ENCODE measurements at places on chromosomes 6 and 20.
A peak's percentile ranks its signal among the peaks of the same experiment; 100 is the strongest.

- H3K4me3 ChIP-seq = no peak overlapping the region
- DNase-seq = no peak
- no peak overlapping the region for H3K27ac ChIP-seq
- H3K27me3 ChIP-seq = no peaks in the 10 kb centered on the region
- H3K4me1 ChIP-seq = no peaks in the 10 kb centered on the region
These were observed 92.6 kb downstream of the THBS2 start for GRCh38 chr6:169160855-169161560.

DNA sequence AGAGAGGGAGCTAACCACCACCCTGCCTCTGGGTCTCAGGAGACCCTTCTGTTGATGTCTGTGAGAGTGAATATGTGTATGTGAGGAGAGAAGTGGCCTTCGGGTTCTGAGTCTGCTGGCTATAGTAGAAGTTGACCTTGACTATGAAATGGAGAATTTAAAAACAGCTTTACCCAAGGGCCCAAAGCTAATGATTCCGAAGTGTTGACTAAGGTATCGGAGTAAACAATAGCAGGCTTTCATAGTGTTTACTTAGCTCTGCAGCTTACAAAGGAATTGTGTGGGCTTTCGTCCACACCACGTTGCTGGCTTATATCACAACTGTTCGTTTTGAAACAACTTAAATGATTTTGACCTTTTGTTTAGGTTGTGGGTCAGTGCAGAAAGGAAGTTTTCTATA lies 126.5 kb upstream of the JAG1 start:
- no peaks in the 10 kb centered on the region for H3K4me1 ChIP-seq
- no peak overlapping the region for H3K4me3 ChIP-seq
- H3K27me3 ChIP-seq = peaks cover 14% of the 10 kb centered on the region
- H3K27ac ChIP-seq = no peak overlapping the region
- DNase-seq = no peak

GRCh38 chr6:35524380-35525020 lies 11.8 kb upstream of the TULP1 start:
- H3K4me3 ChIP-seq = no peak overlapping the region
- H3K4me1 ChIP-seq = peaks cover 27% of the 10 kb centered on the region
- H3K36me3 ChIP-seq = no peaks in the 10 kb centered on the region
- no peaks in the 10 kb centered on the region for H3K27me3 ChIP-seq
- peak overlapping the region; percentile 16 for H3K27ac ChIP-seq

DNA sequence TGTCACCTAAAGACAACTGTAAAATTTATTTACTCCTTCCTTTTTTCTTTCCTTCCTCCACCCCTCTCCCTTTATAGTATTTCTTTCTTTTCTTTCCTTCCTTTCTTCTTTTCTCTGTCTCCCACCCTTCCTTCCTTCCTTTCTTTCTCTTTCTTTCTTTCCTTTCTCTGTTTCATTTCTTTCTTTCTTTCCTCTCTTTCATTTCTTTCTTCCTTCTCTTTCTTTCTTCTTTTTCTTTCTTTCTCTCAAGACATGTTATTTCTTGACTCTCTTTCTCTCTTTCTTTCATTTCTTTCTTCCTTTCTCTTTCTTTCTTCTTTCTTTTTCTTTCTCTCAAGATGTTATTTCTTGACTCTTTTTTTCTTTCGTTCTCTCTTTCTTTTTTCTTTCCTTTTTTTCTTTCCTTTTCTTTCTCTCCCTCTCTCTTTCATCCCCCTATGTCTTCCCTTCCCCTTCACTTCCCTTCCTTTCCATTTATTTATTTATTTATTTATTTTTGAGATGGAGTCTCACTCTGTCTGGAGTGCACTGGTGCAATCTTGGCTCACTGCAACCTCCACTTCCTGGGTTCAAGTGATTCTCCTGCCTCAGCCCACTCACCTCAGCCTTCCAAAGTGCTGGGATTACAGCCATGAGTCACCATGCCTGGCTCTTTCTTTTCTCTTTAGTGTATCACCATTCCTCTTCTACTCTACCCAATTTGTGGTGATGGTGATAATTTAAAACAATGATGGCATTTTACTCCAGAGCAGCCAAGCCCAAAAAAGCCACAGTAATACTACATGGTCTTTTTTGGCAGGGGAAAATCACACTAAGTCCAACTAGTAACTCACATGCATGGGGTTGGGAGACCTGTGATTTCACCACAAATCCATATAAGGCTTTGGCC lies 188.2 kb downstream of the ADGRG6 start:
- H3K4me1 ChIP-seq = peaks cover 3% of the 10 kb centered on the region
- H3K27ac ChIP-seq = no peak overlapping the region
- no peaks in the 10 kb centered on the region for H3K27me3 ChIP-seq
- H3K36me3 ChIP-seq = no peaks in the 10 kb centered on the region

DNA sequence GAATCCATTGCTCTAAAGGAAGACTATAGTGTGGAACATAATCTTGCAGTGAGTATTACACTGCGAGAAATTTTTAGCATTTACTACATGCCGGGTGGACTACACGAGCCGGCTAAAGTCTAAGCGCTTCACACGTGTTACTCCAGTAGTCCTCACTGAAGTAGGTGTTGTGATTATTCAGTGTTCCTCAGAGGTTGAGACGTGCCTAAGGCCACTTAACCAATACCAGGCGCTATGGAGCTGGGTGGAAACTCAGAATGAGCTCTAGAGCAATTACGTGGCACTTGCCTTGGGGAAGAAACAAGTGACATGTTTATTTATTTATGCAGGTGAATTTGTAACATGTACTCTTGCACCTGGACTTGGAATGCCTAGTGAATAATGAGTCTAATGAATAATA lies 46.4 kb downstream of the SASH1 start:
- peaks cover 20% of the 10 kb centered on the region for H3K27me3 ChIP-seq
- peaks cover 3% of the 10 kb centered on the region for H3K4me1 ChIP-seq
- H3K36me3 ChIP-seq = no peaks in the 10 kb centered on the region
- DNase-seq = no peak
- H3K4me3 ChIP-seq = no peak overlapping the region
- H3K27ac ChIP-seq = no peak overlapping the region

- H3K4me1 ChIP-seq = peaks cover 26% of the 10 kb centered on the region
- DNase-seq = no peak
- peaks cover 73% of the 10 kb centered on the region for H3K27me3 ChIP-seq
- no peaks in the 10 kb centered on the region for H3K36me3 ChIP-seq
- H3K4me3 ChIP-seq = peak overlapping the region; percentile 49
- H3K27ac ChIP-seq = no peak overlapping the region
These were observed 1.1 kb downstream of the VGLL2 start for GRCh38 chr6:117266257-117267053.

DNA sequence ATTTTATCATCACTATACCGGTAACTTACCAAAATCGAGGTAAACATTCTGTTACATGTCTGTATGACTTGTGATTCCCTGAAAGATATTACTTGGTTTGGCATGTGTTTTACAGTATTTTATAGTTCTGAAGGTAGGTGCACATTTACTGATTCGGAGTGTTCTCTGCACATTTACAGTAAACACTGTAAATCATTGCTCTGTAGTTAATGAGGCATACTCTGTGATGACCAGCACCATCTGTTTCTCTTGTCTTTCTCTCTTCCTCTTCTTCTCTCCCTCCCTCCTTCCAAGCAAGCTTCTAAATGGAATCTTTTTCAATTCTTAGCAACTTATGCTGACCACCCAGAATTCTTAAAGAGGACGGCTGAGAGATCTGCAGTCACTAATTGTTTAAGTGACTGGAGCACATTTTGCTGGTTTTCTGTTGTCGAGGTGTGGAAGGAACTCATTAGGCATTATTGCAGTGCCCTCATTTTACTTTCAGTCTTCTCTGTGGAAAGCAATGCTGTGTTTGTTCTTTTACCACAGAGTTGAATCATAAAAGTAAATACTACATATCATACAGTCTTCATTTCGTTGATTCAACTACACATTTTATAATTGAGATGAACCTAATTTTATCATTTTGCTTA lies 126.5 kb downstream of the UTRN start:
- peaks cover 76% of the 10 kb centered on the region for H3K4me1 ChIP-seq
- H3K27ac ChIP-seq = peak overlapping the region; percentile 61
- peaks cover 23% of the 10 kb centered on the region for H3K36me3 ChIP-seq
- DNase-seq = no peak
- H3K27me3 ChIP-seq = no peaks in the 10 kb centered on the region
- H3K4me3 ChIP-seq = peak overlapping the region; percentile 77

DNA sequence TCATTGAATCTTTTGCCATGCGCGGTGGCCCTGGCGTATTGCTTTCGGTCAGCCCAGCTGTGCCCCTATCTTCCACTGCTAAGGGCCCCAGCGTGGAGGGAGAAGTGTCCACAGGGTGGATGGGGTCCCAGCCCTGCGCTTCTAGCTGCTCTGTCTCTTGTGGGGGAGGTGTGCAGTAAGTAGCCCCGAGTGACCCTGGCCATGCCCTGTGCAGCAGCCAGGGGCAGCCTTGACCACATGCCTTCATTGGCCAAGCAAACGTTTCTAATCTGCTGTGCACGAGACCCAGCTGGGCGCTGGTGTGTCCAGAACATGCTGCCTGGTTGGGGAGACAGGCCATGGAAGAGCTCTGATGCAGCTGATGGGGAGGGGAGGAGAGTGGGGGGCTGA lies 13.6 kb downstream of the TMEM181 start:
- peaks cover 8% of the 10 kb centered on the region for H3K36me3 ChIP-seq
- no peak overlapping the region for H3K27ac ChIP-seq
- H3K4me3 ChIP-seq = no peak overlapping the region
- H3K4me1 ChIP-seq = peaks cover 65% of the 10 kb centered on the region
- no peak for DNase-seq

GRCh38 chr6:33116841-33117711 lies 41.3 kb downstream of the HLA-DPB1 start:
- H3K4me1 ChIP-seq = peaks cover 15% of the 10 kb centered on the region
- H3K4me3 ChIP-seq = peak overlapping the region; percentile 8
- DNase-seq = no peak
- no peaks in the 10 kb centered on the region for H3K36me3 ChIP-seq
- H3K27ac ChIP-seq = no peak overlapping the region

DNA sequence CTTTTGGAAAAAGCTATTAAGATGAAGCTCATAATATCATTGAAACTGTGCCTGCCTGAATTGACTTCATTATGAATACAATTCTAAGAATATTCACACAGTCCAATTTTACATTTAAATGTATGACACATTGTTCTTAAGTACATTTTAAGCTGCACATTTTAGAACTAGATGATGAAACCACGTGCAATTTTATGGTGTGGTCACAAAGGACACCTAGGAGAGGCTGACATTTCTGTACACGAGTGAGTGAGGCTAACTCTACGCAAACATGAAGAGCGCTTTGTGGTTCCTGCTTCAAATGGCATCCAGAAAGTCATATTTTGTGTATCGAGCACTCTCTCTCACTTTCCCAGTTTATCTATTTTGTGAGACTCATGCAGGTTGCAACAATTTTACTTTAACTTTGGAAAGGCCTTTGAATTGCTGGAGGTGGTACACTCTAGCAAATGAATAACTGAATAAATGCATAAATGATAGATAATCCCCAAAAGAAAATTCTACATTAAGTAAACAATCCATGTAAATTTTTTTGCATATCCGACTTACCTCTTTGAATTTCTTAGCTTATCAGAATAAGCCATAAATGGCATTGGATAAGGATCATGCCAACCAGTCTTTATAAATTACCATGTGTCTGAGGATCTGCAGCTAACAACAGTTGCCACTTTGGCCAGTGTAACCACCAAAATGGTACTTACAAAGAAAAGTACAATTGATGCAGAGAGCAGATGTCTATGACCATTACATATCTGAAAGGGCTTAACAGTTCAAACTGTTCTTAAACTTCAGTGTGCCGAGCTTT lies 97.3 kb downstream of the NRSN1 start:
- H3K27ac ChIP-seq = no peak overlapping the region
- no peaks in the 10 kb centered on the region for H3K4me1 ChIP-seq
- no peak for DNase-seq
- H3K36me3 ChIP-seq = no peaks in the 10 kb centered on the region
- peaks cover 15% of the 10 kb centered on the region for H3K27me3 ChIP-seq
- no peak overlapping the region for H3K4me3 ChIP-seq

- H3K4me3 ChIP-seq = no peak overlapping the region
- H3K4me1 ChIP-seq = no peaks in the 10 kb centered on the region
- no peak for DNase-seq
- peaks cover 6% of the 10 kb centered on the region for H3K36me3 ChIP-seq
- H3K27me3 ChIP-seq = peaks cover 17% of the 10 kb centered on the region
- no peak overlapping the region for H3K27ac ChIP-seq
These were observed 29.2 kb upstream of the PKHD1 start for GRCh38 chr6:52116605-52116948.

- H3K4me1 ChIP-seq = peaks cover 5% of the 10 kb centered on the region
- no peaks in the 10 kb centered on the region for H3K36me3 ChIP-seq
- H3K27me3 ChIP-seq = peaks cover 34% of the 10 kb centered on the region
- no peak overlapping the region for H3K27ac ChIP-seq
These were observed 35.5 kb upstream of the AFDN start for GRCh38 chr6:167791091-167791779.

- H3K4me1 ChIP-seq = peaks cover 9% of the 10 kb centered on the region
- H3K27ac ChIP-seq = no peak overlapping the region
- H3K36me3 ChIP-seq = peaks cover 7% of the 10 kb centered on the region
- no peak overlapping the region for H3K4me3 ChIP-seq
- no peaks in the 10 kb centered on the region for H3K27me3 ChIP-seq
These were observed 49.7 kb downstream of the SLC22A23 start for GRCh38 chr6:3406891-3407809.

- H3K36me3 ChIP-seq = no peaks in the 10 kb centered on the region
- peak overlapping the region; percentile 97 for H3K4me3 ChIP-seq
- H3K27ac ChIP-seq = peak overlapping the region; percentile 94
These were observed 61.9 kb downstream of the GPR6 start for GRCh38 chr6:110039981-110040383.

GRCh38 chr6:107132330-107132954 lies 17.1 kb upstream of the BEND3 start:
- H3K27me3 ChIP-seq = no peaks in the 10 kb centered on the region
- no peaks in the 10 kb centered on the region for H3K4me1 ChIP-seq
- H3K36me3 ChIP-seq = no peaks in the 10 kb centered on the region
- H3K27ac ChIP-seq = no peak overlapping the region
- H3K4me3 ChIP-seq = no peak overlapping the region
- DNase-seq = peak; percentile 8

- peak overlapping the region; percentile 82 for H3K4me3 ChIP-seq
- peaks cover 12% of the 10 kb centered on the region for H3K4me1 ChIP-seq
- DNase-seq = no peak
- no peak overlapping the region for H3K27ac ChIP-seq
- H3K36me3 ChIP-seq = peaks cover 4% of the 10 kb centered on the region
These were observed 42.4 kb downstream of the POPDC3 start for GRCh38 chr6:105137388-105137787.

- no peak overlapping the region for H3K4me3 ChIP-seq
- peaks cover 13% of the 10 kb centered on the region for H3K27me3 ChIP-seq
- no peaks in the 10 kb centered on the region for H3K4me1 ChIP-seq
- no peak overlapping the region for H3K27ac ChIP-seq
- peak; percentile 5 for DNase-seq
- no peaks in the 10 kb centered on the region for H3K36me3 ChIP-seq
These were observed 27.6 kb upstream of the HACE1 start for GRCh38 chr6:104887350-104887749.

GRCh38 chr20:8646716-8647115 lies 422.2 kb upstream of the PLCB4 start:
- no peaks in the 10 kb centered on the region for H3K4me1 ChIP-seq
- H3K27ac ChIP-seq = no peak overlapping the region
- H3K27me3 ChIP-seq = peaks cover 5% of the 10 kb centered on the region
- H3K36me3 ChIP-seq = no peaks in the 10 kb centered on the region
- no peak for DNase-seq
